ENCODE measurements at places on chromosomes 5 and 9.

DNA sequence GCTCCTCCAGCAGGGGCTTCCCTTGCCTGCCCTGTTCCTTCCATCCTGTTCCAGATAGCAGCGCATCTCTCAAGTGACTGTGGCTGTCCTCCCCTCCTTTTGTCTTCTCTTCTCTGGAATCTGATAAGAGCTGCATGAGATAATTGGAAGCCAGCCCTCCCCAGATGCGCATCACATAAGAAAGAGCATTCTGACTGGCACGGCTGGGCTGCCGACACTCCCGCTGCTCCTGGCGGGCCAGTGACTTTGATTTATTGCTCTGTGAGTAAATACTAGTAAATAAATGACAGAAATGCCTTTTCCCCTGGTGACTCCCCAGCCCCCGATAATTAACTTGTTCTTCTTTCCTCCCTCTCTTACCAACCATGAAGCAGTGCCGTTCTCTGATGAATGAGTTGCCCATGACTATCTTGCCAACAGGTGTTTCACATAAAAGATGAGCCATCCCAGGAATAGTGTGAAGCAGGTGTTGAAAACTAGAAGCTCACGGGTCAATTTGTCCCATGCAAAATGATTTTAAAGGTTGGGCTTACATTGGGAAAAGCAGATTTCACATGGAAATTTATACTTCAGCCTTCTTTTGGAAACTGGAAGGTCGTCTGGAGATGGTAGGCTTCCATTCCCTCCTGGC is 212.3 kb downstream of the ERCC6L2 start:
- DNase-seq: no peak

- no peak for DNase-seq
Measured at GRCh38 chr5:67003685-67003934, 193.0 kb downstream of the CD180 start.

DNA sequence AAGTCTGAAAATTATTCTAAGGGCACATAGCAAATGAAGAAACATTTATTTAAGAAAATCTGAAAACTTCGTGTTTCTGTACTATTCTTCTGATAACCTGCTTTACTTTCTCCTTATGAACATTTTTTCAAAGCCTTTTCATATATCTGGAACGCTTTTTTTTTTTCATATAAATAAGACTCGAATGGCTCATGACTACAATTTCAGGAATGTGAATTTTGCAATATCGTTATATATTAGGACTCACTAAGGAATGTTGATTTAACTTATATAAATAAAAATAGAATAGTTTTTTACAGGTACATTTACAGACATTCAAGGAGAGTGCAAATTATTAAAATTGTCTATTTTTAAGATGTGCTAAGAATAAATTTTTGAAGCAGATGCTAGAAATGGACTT is 42.9 kb downstream of the GPBP1 start:
- no peak for DNase-seq

GRCh38 chr9:121189660-121190059 is 12.0 kb downstream of the RAB14 start:
- no peak for DNase-seq

- DNase-seq: no peak
Measured at GRCh38 chr5:112584781-112585180, 152.9 kb upstream of the APC start.

- DNase-seq: no peak
Measured at GRCh38 chr9:123978981-123979380, 32.6 kb upstream of the LHX2 start.

GRCh38 chr9:76607730-76608436 is 148.9 kb downstream of the GCNT1 start:
- DNase-seq: no peak

GRCh38 chr5:88256872-88257271 is 11.8 kb downstream of the TMEM161B start:
- DNase-seq: no peak

DNA sequence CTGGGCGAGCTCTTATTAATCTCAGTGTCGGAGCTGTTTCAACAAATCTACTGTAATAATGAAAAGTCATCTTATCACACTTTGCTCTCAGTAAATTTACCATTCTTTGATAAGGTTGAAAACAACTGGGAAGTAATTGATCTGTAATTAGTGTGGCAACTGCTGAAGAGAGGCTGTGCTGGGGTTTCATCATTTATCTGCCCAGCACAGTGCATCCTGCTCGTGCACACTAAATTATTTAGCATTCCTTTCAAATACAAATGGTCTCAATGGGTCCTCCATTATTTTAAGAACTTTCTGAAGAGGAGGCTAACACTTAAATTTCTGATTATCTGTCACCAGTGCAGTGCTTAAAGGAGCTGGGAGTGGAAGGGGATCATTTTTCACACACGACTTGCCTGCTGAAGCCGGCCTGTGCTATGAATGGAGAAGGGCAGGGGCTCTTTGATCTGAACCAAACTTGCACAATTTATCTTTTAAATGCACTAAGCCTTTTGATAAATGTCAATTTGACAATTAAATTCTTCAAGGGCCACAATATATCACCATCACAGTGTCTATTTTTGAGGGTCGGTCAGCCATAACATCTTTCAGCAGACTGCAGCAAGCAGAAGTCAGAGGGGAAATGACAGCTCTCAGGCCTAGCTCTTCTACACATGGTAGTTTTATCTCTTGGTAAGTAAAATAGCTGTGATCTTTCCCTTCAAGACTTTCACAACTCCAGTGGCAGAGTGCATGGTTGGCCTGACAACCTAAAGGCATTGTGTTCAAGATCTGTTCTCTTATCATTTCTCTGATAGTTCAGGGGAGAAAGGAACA is 106.4 kb upstream of the EFNA5 start:
- DNase-seq: no peak

- peak; percentile 95 for DNase-seq
Measured at GRCh38 chr9:6757456-6758247, at the start of gene KDM4C. Gene KDM4C, plus strand, starts transcription at chr9:6757973. Its CDS starts 35,016 bp downstream, at chr9:6792989.

DNA sequence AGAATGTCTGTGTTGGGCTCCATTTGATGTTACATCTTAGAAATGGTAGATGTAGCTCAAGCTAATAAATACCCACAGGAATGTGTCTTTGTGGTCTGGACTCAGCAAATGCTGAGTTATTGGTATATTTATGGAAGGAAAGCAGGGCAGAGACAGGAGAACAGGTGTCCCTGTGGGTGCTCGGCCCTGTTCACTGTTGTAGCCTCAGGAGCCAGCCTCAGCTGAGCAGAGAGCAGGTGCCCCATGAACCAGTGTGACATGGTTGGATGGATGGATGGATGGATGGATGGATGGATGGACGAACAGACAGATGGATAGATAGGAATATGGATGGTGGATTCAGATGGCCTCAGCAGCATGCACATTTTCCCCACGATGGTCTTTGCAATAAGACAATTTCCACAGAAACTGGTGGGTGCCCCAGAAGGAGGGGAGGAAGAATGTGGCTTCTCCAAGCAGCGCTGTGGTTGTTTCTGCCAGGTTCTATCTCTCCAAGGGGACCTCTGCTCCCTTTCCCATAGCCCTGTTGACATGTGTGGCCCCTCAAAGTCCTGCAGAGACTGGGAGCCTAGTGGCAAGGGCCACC is 8.2 kb upstream of the IRF1 start:
- no peak for DNase-seq

GRCh38 chr5:38601133-38601862 is 44.9 kb upstream of the LIFR start:
- DNase-seq: no peak

GRCh38 chr9:74645007-74645639 is 148.0 kb downstream of the RORB start:
- no peak for DNase-seq

DNA sequence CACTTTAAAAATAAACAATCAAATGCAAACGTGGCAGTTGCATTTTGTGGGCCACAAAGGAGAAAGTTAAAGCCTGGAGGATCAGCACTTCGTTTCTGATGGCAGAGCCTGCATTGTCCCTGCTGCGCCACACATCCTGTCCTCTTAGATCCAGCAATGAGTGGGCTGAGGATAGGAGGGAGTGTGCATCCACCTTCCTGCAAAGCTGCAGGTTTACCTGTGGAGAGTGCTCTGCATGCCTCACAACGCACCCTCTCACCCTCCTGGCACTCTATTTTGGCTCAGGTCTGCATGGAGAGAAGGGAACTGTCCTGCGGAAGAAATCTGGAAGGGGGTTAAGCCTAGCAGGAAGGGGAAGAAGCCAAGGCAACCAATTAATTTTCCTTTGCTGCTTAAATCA is 212.2 kb upstream of the SLC24A2 start:
- no peak for DNase-seq

DNA sequence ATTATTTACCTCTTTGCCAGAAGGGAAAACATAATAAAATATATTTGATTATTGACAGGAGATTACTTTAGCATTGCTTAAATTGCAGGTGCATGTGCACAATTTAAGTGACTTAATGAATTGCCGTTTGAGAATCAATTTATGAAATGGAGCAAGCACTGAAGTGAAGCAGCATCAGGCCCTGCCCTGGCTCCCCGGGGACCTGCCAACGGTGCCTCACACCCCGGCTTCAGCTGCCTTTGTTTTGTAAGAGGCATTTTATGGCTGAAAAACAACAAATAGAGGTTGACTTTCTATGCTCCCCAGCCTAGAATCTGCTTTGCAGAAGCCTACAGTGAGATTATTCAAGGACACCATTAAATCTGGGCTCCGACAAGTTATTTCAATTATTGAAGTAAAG is 359.1 kb upstream of the IRX4 start:
- DNase-seq: no peak

GRCh38 chr9:4160249-4160648 is 139.6 kb downstream of the GLIS3 start:
- DNase-seq: no peak

DNA sequence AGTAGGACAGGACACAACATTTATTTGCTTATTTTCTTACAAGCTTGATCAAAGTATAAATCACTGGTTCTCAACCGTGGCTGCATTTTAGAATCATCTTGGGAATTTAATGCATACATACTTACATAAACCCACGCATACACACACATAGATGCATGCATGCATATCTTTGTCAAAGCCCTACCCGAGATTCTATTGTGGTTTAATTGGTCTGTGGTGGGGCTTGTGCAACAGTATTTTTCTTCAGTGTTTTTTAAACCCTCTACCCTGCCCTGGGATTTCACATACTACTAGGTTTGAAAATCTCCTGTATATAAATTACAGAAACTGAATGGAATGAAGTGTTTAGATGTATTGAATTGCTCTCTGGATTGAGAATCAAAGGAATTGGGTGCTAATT is 1166.2 kb downstream of the MAT2B start:
- no peak for DNase-seq

- no peak for DNase-seq
Measured at GRCh38 chr5:56233230-56233629, at the start of gene ANKRD55. Gene ANKRD55, minus strand, starts transcription at chr5:56233330. Its CDS starts 417 bp downstream, at chr5:56232913.

- no peak for DNase-seq
Measured at GRCh38 chr9:87069690-87070089, 122.4 kb upstream of the GAS1 start.

- no peak for DNase-seq
Measured at GRCh38 chr5:178496642-178497041, 93.6 kb downstream of the COL23A1 start.

GRCh38 chr5:131364507-131365050 is 100.7 kb downstream of the CDC42SE2 start:
- DNase-seq: no peak

DNA sequence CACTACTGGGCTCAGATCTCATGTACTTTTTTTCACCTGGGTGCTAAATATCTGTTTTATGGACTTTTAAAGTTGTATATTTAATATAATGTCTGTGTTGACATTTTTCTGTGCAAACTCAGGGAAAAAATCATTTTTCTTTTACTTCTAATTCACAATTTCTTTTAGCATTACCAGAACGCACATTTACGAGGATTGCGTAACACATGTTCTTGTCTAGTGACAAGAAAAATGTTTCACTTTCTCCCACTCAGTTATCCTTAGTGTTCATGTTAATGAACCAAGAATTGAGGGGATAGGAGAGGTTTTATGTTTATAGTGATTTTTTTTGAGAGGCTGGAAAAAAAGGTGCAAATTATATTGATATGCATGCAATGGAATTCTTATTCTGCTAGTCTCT is 86.3 kb upstream of the PJA2 start:
- no peak for DNase-seq

GRCh38 chr5:30539004-30539634 is 654.4 kb upstream of the CDH6 start:
- no peak for DNase-seq

DNA sequence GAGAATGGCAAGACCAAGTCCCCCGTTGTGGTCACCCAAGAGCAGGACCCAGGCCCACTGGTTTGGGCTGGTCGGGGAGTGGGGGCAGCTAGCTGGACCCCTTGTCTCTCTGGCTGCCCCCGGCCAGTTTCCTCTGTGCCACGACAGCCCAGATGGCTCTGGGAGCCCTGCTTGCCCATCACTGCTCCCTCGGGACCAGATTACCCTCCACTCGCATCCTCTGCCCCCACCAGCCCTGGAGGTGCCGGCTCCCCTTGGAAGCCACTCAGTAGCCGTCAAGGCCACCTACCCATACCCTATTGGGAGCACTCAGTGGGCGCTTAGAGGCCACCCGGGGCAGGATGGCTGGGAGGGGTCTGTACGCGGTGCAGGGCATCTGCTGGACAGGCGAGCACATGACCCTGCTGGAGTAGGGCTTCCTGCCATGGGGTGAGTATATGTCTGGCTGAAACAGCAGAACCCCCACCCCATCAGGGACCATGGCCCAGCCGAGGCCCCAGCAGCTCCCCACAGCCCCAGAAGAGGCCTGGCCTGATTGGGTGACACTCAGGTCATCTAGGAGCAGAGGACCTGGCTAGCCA is 70.0 kb downstream of the ZNF354C start:
- no peak for DNase-seq

- no peak for DNase-seq
Measured at GRCh38 chr5:69284203-69284602, 48.4 kb downstream of the CCDC125 start.

DNA sequence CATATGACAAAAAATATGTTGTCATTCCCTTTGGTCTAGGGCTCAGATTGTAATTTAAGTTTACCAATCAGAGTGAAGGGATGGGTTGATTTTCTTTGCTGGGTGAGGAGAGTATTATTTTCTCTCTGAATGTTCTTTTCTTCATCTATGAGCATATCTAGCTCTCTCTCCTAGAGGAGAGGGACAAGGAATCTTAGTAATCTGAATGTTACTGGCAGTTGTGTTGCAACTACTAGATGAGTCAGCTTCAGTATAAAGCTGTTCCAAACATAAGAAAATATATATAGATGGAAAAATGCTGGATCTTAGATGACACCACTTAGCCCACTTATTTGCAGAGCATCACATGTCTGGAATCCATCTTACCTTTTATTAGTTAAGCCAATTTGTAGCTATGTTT is 259.3 kb downstream of the TUSC1 start:
- no peak for DNase-seq

GRCh38 chr9:90423661-90424193 is 218.9 kb downstream of the DIRAS2 start:
- no peak for DNase-seq

DNA sequence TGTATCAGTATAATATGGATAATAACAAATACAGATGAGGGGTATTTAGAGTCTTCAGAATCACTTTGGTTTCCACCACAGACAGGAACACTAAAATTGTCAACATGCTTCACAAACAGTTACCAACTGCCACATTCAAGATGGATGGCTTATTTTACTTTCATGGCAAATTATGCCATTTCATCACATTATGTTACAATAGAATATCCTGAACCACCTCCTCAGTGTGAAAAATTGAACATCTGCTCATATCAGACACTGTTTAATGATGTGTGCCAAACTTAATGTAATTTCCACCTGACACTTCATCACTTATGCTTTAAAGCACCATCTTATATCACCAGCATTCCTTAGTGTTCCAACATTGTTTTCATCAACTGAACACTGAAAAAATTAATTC is 357.4 kb downstream of the KCNN2 start:
- no peak for DNase-seq

GRCh38 chr9:78436873-78437272 is 139.9 kb downstream of the PSAT1 start:
- no peak for DNase-seq
